Epithelial cell of umbilical artery (primary cell): ENCODE measurements at places on chromosomes 12 and 14. TPM values are rescaled to one million over a fixed set of nuclear protein-coding genes. Genes with fewer than 3 reads are reported as not detected.

The ACVRL1 gene
- total RNA-seq, result 1,152 and 1,206 TPM in 2 replicates

The PRB2 gene
- not detected in 2 replicates for total RNA-seq

The TMEM179 gene
- under 0.01 TPM in 1 of 2 replicates, not detected in the other for total RNA-seq

The L3HYPDH gene
- 40.3 and 47.0 TPM in 2 replicates for total RNA-seq

The PROX2 gene
- total RNA-seq, result not detected in 2 replicates

The RPS26 gene
- total RNA-seq, result 189 and 710 TPM in 2 replicates

The CCDC197 gene
- not detected in 2 replicates for total RNA-seq

The SERPINA1 gene
- not detected in 2 replicates for total RNA-seq

The KLRC1 gene
- not detected in 2 replicates for total RNA-seq

The CPNE6 gene
- total RNA-seq, result not detected in 2 replicates

The RND1 gene
- total RNA-seq, result 1.6 and 2.1 TPM in 2 replicates

The KRT73 gene
- total RNA-seq, result not detected in 2 replicates

The ADAMTS20 gene
- total RNA-seq, result not detected in 2 replicates

The RIC8B gene
- total RNA-seq, result 7.1 and 14.0 TPM in 2 replicates

The FERMT2 gene
- 94.8 and 97.1 TPM in 2 replicates for total RNA-seq

The PLA2G1B gene
- total RNA-seq, result not detected in 2 replicates

The SALL2 gene
- total RNA-seq, result 1.2 and 1.3 TPM in 2 replicates

The SLC35F4 gene
- not detected in 2 replicates for total RNA-seq

The CLEC1B gene
- total RNA-seq, result not detected in 2 replicates

The TSPAN9 gene
- 35.1 and 50.6 TPM in 2 replicates for total RNA-seq

The COX8C gene
- not detected in 2 replicates for total RNA-seq

The SIX6 gene
- total RNA-seq, result not detected in 2 replicates

The MYBPC1 gene
- total RNA-seq, result not detected in 2 replicates

The PRIMA1 gene
- not detected in 2 replicates for total RNA-seq

The SLC7A7 gene
- total RNA-seq, result 10.1 and 23.3 TPM in 2 replicates

The SLC38A4 gene
- 0.65 TPM in 1 of 2 replicates, not detected in the other for total RNA-seq

The NOC4L gene
- total RNA-seq, result 16.1 and 24.0 TPM in 2 replicates

The GZMH gene
- not detected in 2 replicates for total RNA-seq

The RD3L gene
- total RNA-seq, result not detected in 2 replicates

The DDX55 gene
- 15.9 and 19.0 TPM in 2 replicates for total RNA-seq

The FAM90A1 gene
- total RNA-seq, result 0.15 TPM in 1 of 2 replicates, not detected in the other

The TRHDE gene
- 0.32 and 3.8 TPM in 2 replicates for total RNA-seq

The NAV3 gene
- 17.9 and 24.2 TPM in 2 replicates for total RNA-seq

The NUAK1 gene
- total RNA-seq, result 37.7 and 61.4 TPM in 2 replicates

The FUT8 gene
- 36.7 and 53.3 TPM in 2 replicates for total RNA-seq

The IL26 gene
- not detected in 2 replicates for total RNA-seq

The MIPOL1 gene
- 30.2 and 36.0 TPM in 2 replicates for total RNA-seq

The RNU6-8 gene
- not detected in 2 replicates for total RNA-seq

The TPH2 gene
- total RNA-seq, result under 0.01 TPM in 1 of 2 replicates, not detected in the other

The TBC1D30 gene
- 20.8 and 30.2 TPM in 2 replicates for total RNA-seq

The VRTN gene
- not detected in 2 replicates for total RNA-seq
